ENCODE measurements at places on chromosomes 4 and X.

- no peak overlapping the region for H3K27ac ChIP-seq
- no peaks in the 10 kb centered on the region for H3K4me1 ChIP-seq
- no peak overlapping the region for H3K4me3 ChIP-seq
- no peaks in the 10 kb centered on the region for H3K27me3 ChIP-seq
- no peaks in the 10 kb centered on the region for H3K36me3 ChIP-seq
- DNase-seq, result no peak
These were observed 2.2 kb downstream of the PLXNB3 start for GRCh38 chrX:153766098-153766817.

DNA sequence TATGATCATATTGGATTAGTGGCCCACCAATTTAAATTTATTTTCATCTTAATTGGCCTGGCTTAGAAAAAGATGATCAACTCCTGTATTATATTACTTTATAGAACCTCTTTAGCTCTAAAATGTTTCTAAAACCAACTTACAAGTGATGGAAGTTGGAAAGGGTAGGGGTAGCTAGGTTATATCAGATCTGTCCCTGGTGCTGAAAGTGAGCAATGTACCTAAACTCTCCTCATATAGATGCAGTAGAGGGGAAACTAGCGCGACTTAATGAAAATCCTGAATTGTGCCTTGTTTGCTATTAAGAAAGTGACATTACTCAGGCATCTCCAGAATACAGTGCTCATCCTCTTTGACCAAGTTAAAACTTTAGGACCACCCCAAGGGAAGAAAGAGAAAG lies 7.5 kb upstream of the PTCHD1 start:
- no peak overlapping the region for H3K27ac ChIP-seq
- no peaks in the 10 kb centered on the region for H3K27me3 ChIP-seq
- no peaks in the 10 kb centered on the region for H3K36me3 ChIP-seq
- no peak for DNase-seq

- H3K4me3 ChIP-seq, result peak overlapping the region; percentile 91
- H3K36me3 ChIP-seq, result peaks cover 2% of the 10 kb centered on the region
- no peak for DNase-seq
- H3K27ac ChIP-seq, result peak overlapping the region; percentile 96
These were observed 1.5 kb downstream of the COX18 start for GRCh38 chr4:73067971-73068394.

- peaks cover 4% of the 10 kb centered on the region for H3K4me1 ChIP-seq
- no peak overlapping the region for H3K4me3 ChIP-seq
- H3K27ac ChIP-seq, result no peak overlapping the region
- H3K36me3 ChIP-seq, result no peaks in the 10 kb centered on the region
- DNase-seq, result no peak
- no peaks in the 10 kb centered on the region for H3K27me3 ChIP-seq
These were observed 83.8 kb downstream of the STOX2 start for GRCh38 chr4:183988874-183989273.

DNA sequence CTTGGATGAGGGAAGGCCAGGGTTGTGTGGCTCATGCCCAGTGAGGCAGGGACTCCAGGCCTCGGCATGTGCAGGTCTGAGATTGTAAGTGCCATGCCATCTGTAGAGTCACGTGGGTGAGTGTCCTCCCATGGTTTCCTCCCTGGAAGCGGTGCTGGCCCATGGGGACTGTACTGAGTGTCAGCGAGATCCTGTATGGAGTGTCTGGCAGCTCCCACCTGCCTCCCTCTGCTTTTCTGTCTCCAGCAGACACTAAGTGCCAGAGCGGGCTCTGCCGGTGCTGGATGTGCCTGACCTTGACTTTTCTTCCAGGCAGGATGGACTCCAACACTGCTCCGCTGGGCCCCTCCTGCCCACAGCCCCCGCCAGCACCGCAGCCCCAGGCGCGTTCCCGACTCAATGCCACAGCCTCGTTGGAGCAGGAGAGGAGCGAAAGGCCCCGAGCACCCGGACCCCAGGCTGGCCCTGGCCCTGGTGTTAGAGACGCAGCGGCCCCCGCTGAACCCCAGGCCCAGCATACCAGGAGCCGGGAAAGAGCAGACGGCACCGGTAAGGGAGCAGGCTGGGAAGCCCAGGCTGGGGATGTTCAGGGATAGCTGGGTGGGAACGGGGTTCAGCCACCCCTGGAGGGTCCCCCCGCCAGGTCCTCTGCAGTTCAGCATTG lies 7.6 kb downstream of the WFS1 start:
- H3K27ac ChIP-seq, result peak overlapping the region; percentile 95
- H3K27me3 ChIP-seq, result no peaks in the 10 kb centered on the region
- H3K4me3 ChIP-seq, result no peak overlapping the region
- no peak for DNase-seq
- H3K4me1 ChIP-seq, result peaks cover 73% of the 10 kb centered on the region

- H3K36me3 ChIP-seq, result no peaks in the 10 kb centered on the region
- peaks cover 46% of the 10 kb centered on the region for H3K4me1 ChIP-seq
- no peak for DNase-seq
- peak overlapping the region; percentile 55 for H3K27ac ChIP-seq
- H3K4me3 ChIP-seq, result no peak overlapping the region
These were observed 38.4 kb downstream of the HTT start for GRCh38 chr4:3112609-3113469.

DNA sequence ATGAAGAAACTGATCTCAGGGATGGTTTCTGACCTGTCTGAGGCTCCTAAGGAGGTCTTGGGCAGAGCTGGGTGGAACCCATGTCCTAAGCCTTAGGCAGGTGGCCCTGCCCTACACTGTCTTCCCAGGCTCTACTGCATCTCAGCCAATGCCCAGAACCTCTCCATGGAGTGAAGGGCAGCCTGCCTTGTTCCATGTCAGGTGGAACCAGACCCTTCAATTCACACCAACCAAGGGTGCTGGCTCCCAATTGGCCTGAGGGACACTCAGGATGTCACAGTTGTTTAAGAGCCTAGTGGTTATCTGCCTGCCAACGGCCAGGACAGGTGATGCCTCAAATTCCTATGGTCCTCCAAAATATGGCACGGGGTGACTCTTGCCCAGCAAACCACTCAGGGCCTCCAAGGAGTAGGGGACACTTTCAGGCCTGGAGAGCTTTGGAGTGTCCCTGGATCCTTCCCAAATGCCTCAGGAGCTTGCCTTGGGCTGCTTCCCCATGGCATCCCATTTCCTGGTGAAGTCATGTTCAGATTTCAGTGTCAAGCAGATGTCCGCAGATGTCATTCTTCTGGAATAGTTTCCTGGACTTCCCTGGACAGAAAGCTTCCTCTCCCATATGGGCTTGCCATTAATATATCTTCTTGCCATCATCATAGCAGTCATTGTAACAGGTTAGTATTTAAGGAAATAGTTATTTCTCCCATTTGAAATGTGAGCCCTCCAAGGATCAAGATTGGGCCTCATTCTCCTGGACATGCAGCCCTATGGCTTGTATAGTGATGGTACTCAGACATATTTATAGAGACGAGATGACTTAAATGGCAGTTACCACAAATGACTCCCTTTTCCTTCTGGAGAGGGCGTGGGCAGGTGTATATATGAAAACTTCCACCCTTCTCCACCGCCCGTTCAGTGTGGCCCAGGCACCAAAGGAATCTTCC lies 67.1 kb downstream of the MED28 start:
- no peak overlapping the region for H3K27ac ChIP-seq
- no peaks in the 10 kb centered on the region for H3K4me1 ChIP-seq
- no peaks in the 10 kb centered on the region for H3K27me3 ChIP-seq
- H3K36me3 ChIP-seq, result no peaks in the 10 kb centered on the region
- H3K4me3 ChIP-seq, result no peak overlapping the region
- no peak for DNase-seq

GRCh38 chr4:88583631-88584470 lies 8.4 kb upstream of the HERC3 start:
- H3K4me1 ChIP-seq, result no peaks in the 10 kb centered on the region
- no peaks in the 10 kb centered on the region for H3K36me3 ChIP-seq
- no peak overlapping the region for H3K27ac ChIP-seq
- H3K4me3 ChIP-seq, result no peak overlapping the region

DNA sequence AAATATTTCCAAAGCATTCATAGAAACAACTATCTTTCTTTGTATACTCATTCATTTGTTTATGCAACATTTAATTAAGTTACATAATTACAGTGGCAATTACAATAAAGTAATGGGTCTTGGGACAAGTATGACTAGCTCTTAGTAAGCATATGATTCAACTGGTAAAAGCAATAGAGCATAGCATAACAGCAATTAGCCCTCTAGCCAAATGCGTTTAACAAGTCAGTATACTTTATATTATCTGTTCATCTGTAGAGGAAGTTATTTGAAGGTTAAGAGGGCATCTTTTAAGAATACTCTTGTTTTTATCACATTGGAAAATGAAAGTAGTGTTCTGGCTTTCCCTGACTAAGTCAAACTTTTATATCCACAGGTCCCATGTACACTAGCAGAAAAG lies 198.1 kb upstream of the UGT8 start:
- H3K36me3 ChIP-seq, result no peaks in the 10 kb centered on the region
- DNase-seq, result no peak
- H3K27me3 ChIP-seq, result no peaks in the 10 kb centered on the region
- H3K27ac ChIP-seq, result no peak overlapping the region
- no peaks in the 10 kb centered on the region for H3K4me1 ChIP-seq
- H3K4me3 ChIP-seq, result no peak overlapping the region

GRCh38 chr4:177235026-177235425 lies 74.6 kb upstream of the NEIL3 start:
- H3K4me3 ChIP-seq, result no peak overlapping the region
- no peak for DNase-seq
- peaks cover 5% of the 10 kb centered on the region for H3K4me1 ChIP-seq
- H3K27ac ChIP-seq, result no peak overlapping the region
- no peaks in the 10 kb centered on the region for H3K27me3 ChIP-seq

GRCh38 chr4:142324572-142324971 lies 521.5 kb downstream of the INPP4B start:
- H3K4me1 ChIP-seq, result no peaks in the 10 kb centered on the region
- no peaks in the 10 kb centered on the region for H3K27me3 ChIP-seq
- H3K4me3 ChIP-seq, result no peak overlapping the region
- no peak overlapping the region for H3K27ac ChIP-seq

DNA sequence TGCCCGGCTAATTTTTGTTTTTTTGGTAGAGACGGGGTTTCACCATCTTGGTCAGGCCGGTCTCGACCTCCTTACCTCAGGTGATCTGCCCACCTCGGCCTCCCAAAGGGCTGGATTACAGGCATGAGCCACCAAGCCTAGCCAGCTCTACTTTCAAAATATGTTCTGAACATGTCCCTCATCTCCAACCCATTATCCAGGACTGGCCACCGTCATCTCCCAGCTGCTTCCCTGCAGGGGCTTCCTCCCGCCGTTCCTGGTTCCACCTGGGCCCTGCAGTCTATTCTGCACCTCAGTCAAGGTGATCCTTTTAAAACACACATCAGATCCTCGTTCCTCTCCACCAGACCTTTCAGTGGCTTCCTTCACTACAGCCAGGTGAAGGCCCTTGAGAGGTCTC lies 80.9 kb upstream of the NKX1-1 start:
- no peaks in the 10 kb centered on the region for H3K4me1 ChIP-seq
- DNase-seq, result no peak
- H3K27ac ChIP-seq, result no peak overlapping the region
- H3K4me3 ChIP-seq, result no peak overlapping the region

GRCh38 chrX:41457613-41458192 lies 10.6 kb downstream of the NYX start:
- H3K27ac ChIP-seq, result no peak overlapping the region
- no peaks in the 10 kb centered on the region for H3K4me1 ChIP-seq
- DNase-seq, result no peak
- H3K27me3 ChIP-seq, result no peaks in the 10 kb centered on the region
- no peaks in the 10 kb centered on the region for H3K36me3 ChIP-seq
- H3K4me3 ChIP-seq, result no peak overlapping the region

DNA sequence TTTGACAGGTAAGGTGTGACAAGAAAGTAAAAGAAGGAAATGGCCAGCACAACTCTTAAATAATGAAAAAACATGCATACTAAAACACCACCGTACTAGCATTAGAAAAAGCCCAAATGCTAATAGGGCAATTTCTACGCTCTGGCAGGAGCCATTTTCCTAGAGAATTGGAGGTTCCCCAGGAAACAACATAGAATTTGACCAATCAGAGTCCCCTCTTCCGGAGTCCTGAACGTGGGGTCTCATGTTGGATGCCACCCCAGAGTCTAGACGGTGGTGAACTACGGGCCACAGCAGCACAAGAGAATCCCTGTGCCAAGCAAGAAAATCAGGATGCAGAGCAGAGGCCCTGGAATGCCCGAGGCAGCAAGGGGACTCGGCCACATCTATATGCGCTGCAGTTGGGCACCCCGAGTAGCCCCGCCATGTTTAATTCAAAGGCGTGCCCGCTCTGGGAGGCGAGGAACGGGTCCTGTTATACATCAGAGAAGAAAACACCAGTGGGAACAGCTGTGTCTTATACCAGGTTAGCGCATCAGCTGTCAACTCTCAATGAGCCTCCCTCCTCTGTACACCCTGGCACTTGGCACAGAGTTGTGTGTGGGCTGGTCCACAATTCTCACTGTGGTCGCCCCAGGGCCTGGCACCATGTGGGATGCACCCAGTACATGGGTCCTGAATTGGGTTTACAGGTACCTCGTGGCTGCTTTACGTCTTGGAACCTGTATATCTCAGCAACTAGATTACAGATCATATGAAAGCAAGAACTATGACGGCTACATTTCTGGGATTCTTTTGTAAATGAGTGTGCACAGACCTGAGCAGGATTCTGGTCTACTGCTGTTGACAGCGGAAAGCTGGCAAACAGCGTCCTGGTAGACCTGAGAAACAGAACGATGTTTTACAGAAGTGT lies 52.1 kb downstream of the SEL1L3 start:
- DNase-seq, result no peak

DNA sequence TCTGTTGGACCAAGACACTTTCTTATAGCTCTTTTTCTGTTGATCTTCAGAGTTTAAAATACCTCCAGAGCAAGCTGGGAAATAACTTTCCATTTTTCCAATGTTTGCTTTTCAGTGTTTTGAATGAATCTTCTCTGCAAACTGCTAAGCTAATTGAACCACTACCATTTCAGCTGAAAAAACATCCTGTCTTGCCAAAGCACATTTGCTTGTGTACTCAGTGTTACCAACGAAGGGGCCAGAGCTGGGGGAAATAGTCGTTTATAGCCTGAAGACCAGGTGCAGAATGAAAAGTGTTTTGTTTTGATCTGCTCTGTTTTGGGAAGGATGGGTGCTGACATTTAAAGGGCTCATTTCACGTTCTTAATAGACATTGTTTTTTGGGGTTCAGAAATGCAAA lies 88.4 kb upstream of the CLNK start:
- DNase-seq, result no peak
- no peak overlapping the region for H3K27ac ChIP-seq
- H3K36me3 ChIP-seq, result no peaks in the 10 kb centered on the region
- H3K4me3 ChIP-seq, result no peak overlapping the region
- peaks cover 4% of the 10 kb centered on the region for H3K4me1 ChIP-seq

DNA sequence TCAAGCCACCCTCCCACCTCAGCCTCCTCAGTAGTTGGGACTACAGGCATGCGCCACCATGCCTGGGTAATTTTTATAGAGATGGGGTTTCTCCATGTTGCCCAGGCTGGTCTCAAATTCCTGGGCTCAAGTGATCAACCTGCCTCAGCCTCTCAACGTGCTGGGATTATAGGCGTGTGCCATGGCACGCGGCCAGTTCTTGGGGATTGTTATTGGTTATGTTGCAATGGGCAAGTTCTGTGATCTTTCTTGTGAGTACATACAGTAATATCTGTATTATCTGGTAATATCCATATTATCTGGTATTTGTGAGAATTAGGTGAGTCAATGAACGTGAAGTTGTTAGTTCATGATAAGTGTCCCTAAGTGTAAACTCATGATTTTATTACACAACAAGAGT lies 90.3 kb upstream of the TBL1X start:
- peaks cover 3% of the 10 kb centered on the region for H3K4me1 ChIP-seq
- H3K4me3 ChIP-seq, result no peak overlapping the region
- no peaks in the 10 kb centered on the region for H3K27me3 ChIP-seq
- peak; percentile 5 for DNase-seq
- no peak overlapping the region for H3K27ac ChIP-seq
- no peaks in the 10 kb centered on the region for H3K36me3 ChIP-seq
